ENCODE measurements at places on chromosomes 1 and 21. TPM values are rescaled to one million over a fixed set of nuclear protein-coding genes. Genes with fewer than 3 reads are reported as not detected.

MARK1 gene
- 6.8 TPM for total RNA-seq

C1orf56 gene
- total RNA-seq, result 2.6 TPM

DEPDC1 gene
- total RNA-seq, result 6.8 TPM

ASTN1 gene
- 7.8 TPM for total RNA-seq

CYYR1 gene
- 7.6 TPM for total RNA-seq
